ENCODE measurements at places on chromosomes 5 and 9.

DNA sequence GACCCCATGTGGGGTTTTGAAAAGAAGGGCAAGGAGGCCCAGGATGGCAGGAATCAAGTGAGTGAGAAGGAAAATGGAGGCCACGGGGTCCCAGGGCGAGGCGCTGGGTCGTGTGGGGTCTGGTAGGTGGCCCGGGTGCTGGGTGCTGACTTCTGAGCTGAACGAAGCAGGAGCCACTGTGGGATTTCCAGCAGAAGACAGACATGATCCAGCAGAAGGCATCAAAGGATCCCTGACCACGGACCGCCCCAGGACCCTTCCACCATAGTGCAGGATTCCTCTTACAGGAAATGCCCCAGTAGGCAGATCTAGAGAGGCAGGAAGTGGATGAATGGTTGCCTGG is 106.7 kb downstream of the ADAMTS2 start:
- no peak for DNase-seq

- no peak for DNase-seq
These were observed 172.3 kb downstream of the PDZD2 start for GRCh38 chr5:31811210-31811609.

DNA sequence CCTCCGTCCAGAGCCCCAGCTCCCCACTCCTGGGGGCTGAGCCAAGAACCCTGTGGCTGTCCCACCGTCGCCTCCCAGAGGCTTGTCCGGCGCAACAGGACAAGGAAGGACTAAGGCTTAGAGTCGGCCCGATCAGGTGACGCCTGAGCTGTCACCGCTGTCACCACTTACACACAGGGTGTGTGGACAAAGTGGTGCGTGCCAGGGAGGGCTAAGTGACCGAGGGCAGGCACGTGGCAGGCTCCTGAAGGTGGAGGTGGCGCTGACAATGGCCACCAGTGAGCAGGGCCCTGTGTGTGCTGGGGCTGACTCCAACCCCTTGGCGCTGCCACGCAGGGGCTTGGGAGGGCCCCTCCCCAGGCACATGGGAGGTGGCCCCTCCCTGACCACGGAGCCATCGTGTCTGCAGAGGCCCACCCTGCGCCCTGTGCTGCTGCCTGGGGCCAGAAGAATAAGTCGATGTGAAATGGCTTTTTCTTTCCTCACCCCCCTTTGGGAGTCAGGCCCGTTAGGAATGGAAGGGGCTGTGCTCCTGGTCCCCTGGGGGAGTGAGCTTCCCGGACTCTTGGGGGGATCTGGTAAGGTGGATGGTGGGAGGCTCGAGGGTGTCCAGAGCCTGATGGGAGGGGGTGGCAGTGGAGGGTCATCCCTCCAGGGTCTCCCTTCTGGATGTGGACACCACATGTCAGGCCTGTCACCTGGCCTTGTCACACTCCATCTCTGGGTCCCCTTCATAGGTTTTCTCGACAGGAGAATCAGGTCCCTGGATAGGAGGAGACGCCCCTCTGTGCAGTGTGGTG is 2.6 kb upstream of the GPSM1 start:
- no peak for DNase-seq

DNA sequence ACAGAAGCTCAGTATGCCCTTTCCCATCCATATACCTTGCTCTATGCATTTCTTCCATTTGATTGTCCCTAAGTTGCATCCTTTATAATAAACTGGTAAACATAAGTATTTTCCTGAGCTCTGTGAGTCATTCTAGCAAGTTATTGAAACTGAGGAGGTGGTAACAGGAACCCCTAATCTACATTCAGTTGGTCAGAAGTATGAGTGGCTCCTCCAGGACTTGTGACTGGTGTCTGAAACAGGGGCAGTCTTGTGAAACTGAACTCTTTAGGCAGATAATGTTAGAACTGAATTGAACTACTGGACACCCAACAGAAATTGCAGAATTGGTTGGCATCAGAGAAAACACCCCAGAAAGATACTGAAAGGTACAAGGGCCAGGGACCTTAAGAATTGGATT is 133.1 kb upstream of the POU5F2 start:
- DNase-seq: no peak

- DNase-seq: no peak
These were observed 106.6 kb downstream of the COL23A1 start for GRCh38 chr5:178483620-178484019.

- DNase-seq: no peak
These were observed 46.5 kb upstream of the ANGPTL2 start for GRCh38 chr9:127168756-127169574.

DNA sequence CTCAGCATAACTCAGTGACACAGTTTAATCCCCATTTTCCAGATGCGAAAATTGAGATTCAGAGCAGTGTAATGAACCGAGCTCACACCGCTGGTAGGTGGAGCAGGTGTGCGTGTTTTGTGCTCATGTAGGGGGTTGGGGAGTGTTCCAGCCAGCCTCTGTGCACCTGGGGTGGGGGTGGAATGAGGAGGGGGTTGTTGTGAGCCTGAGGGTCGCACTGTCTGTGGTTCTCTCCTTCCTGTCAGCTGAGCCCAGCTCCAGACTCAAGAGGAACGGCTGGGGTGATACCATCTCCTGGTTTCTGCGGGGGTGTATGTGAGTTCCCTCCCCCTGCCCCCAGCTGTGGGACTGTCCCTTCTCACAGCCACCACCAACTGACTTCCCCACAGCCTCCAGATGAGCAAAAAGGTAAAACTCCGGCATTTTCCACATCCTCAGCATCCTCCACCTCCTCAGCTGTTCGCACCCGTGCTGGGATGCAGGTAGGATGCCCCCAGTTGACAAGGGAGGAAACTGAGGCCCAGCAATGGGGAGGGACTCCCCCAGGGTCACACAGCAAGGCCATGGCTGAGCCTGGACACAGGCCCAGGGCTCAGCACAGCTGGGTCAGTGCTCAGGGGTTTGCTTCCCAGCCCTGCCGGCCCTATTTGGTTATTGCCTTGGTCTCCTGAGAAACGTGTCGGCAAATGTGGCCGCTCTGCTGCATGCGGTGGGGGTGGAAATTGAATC is 2.1 kb downstream of the SH2D3C start:
- DNase-seq: no peak

DNA sequence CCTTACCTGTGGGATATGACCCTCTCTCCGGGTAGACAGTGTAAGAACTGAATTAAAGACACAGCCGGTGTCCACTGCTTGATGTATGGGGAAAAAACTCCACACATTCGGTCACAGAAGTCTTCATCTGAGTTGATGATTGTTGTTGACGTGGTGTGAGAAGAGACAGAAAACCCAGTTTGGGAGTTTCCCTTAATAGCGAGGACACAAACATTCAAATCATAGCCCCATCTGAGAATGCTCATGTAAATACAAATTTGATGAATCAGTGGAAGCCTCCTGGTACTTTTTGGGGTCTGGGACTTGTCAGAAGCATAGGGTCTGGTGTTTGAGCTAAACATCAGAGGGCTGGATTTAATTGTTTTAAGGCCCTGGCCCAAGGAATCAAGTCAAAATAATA is 11.0 kb downstream of the HAVCR1 start:
- DNase-seq: no peak

- DNase-seq: no peak
These were observed 12.3 kb downstream of the GPRIN1 start for GRCh38 chr5:176597417-176598389.
